ENCODE measurements at places on chromosomes 4 and X. TPM values are rescaled to one million over a fixed set of nuclear protein-coding genes. Genes with fewer than 3 reads are reported as not detected.
A peak's percentile ranks its signal among the peaks of the same experiment; 100 is the strongest.

DNA sequence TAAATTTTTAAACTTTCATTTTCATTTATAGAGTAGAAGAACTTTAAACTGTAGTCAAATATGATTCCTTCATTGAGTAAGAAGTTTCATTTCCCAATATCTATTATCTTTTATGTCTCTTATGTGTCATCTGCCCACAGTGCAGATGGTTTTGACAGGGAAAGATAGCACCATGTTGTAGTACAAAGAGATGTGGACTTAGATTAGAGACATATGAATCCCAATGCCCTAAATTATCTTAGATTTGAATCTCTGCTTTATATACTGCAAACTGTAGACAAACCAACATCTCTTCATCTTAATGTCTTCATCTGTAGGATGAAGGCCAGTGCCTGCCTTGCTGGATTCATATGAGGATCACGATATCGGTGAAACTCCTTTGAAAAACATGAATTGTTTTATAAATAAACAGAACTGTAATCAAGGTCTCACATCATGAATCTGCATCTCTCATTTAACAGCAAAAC lies 217.5 kb downstream of the BANK1 start:
- no peak for DNase-seq

DNA sequence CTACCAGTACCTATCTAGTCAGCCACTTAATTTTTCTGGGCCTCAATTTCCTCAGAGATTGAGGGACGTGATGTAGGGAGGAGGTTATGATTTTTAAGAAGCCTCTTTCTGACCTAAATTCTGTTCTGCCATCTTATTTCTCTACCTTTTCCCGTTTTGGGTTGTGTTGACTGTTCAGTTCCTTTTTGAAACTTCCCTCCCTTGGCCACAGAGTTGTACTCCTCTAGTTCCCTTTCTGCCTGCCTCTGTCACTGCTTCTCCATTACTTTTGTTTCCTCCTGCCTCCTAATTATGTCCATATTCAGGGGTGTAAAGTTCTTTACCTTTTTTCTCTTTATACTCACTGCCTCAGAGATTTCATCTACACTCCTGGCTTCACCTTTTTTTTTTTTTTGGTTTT lies 25.4 kb downstream of the CLCN5 start:
- no peak for DNase-seq

DNA sequence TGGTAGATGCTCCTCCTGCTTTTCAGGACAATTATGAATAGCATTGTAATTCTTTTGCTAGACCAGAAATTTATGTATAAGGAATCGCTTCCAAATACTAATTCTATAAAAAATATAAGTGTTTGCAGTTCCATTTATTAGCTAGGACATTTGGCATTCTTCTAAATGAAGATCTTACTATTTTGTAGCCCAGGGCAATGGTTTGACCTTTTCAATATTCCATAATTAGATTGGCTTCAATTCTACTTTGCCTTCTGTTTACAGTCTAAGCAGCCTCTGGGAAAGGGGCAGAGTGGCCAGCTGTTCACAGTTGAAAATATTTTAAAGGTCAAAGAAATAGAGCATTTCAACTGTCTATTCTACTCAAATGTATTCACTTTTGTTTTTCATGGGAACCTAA lies 912.1 kb upstream of the GRIA3 start:
- no peak for DNase-seq

DNA sequence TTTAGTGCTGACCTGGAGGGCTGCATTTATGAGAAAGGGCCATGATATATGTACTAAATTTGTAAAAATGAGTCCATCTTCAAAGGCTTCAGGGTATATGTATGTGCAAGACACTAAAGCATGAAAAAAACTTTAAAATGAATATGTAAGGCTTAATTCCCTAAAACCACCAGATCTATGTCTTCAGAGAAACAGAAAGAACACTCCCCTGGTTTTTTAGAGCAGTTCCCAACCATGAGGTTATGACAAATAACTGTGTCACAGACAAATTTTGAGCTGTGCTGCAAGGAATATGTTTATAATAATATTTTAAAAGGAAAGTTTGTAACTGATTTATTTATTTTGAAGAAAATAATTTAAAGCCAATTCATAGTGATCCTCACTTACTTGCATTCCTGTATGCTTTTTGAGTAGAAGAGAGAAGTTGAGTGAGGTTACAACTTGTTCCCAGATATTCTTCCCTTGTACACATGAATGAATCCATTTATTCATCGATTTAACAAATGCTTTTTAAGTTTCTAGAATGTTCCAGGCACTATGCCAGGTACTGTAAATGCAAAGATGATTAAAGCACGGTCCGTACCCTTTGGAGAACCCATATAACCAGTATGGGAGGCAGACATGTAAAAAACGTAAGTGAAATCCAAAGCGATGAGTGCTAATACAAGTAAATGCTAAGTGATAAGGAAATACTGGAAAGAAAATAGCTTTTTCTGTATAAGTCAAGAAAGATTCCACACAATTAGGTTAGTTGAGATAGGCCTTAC lies 295.2 kb upstream of the DIAPH2 start:
- DNase-seq, result no peak

- DNase-seq, result no peak
Measured at GRCh38 chr4:2702361-2702760, 53.8 kb downstream of the TNIP2 start.

GRCh38 chrX:542179-542578 lies 88.4 kb upstream of the SHOX start:
- DNase-seq, result no peak

GRCh38 chr4:31236639-31237173 lies 516.5 kb downstream of the PCDH7 start:
- no peak for DNase-seq

DNA sequence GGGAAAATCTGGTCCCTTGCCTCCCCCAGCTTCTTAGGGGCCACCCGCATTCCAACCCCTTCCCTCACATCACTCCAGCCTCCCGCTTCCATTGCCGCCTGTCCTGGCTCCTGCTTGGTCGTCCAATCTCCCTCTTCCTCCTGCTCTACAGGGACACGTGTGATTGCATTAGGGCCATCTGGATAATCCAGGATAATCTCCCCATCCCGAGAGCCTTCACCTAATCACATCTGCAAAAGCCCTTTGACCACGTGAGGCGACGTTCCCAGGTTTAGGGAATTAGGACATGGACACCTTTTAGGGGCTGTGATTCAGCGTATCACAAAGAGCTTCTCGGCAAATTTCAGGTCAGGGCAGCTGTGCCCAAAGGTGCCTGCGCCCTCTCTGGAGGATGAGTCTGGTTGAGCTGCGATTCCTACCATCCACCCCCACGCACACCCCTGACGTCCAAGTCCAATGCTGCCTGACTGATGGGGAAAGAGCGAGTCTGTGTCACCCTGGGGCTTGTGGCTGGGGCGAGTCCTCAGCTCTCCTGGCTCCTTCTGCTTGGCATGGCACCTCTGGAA lies 104.6 kb downstream of the PSAPL1 start:
- DNase-seq, result no peak

GRCh38 chrX:144327495-144327894 lies 443.6 kb downstream of the UBE2NL start:
- DNase-seq, result peak; percentile 3

Gene NSD2
- 53.5 TPM for total RNA-seq

Gene ELOVL6
- total RNA-seq, result 6.1 TPM

Gene UNC5C
- 9.1 TPM for total RNA-seq

Gene POLN
- total RNA-seq, result 1.8 TPM

Gene DCAF12L2
- not detected for total RNA-seq

Gene FAM90A26
- not detected for total RNA-seq

Gene MMRN1
- not detected for total RNA-seq

Gene RRAGB
- total RNA-seq, result 7.0 TPM

Gene HERC5
- 18.7 TPM for total RNA-seq

Gene GPC3
- total RNA-seq, result 0.06 TPM

Gene TBCK
- 14.4 TPM for total RNA-seq

Measured in H4 (cell line).